ENCODE measurements at places on chromosomes 6 and 20. TPM values are rescaled to one million over a fixed set of nuclear protein-coding genes. Genes with fewer than 3 reads are reported as not detected.

HLA-DOA gene
- not detected for total RNA-seq

REV3L gene
- 6.5 TPM for total RNA-seq

C20orf202 gene
- not detected for total RNA-seq

ADGRG6 gene
- 38.2 TPM for total RNA-seq

KIF6 gene
- 0.50 TPM for total RNA-seq

ELOVL4 gene
- 1.5 TPM for total RNA-seq

BPIFB4 gene
- not detected for total RNA-seq

SIRPB2 gene
- 0.09 TPM for total RNA-seq

HSPA12B gene
- 0.39 TPM for total RNA-seq

RAET1G gene
- total RNA-seq: 9.8 TPM

PNISR gene
- 30.1 TPM for total RNA-seq

DEFB115 gene
- total RNA-seq: not detected

SLC52A3 gene
- 0.38 TPM for total RNA-seq

PTCRA gene
- not detected for total RNA-seq

PACRG gene
- not detected for total RNA-seq

TPBG gene
- 37.2 TPM for total RNA-seq

CYP39A1 gene
- total RNA-seq: not detected

HAO1 gene
- total RNA-seq: not detected

SPATS1 gene
- total RNA-seq: not detected

MPIG6B gene
- not detected for total RNA-seq

SPATA25 gene
- total RNA-seq: 0.71 TPM
